ENCODE measurements at places on chromosomes 12 and 14.

GRCh38 chr12:91361864-91362263 is 179.2 kb upstream of the DCN start:
- no peak for DNase-seq

GRCh38 chr12:31620311-31620710 is 29.4 kb upstream of the DENND5B start:
- no peak for DNase-seq

- DNase-seq = no peak
These were observed 45.5 kb upstream of the BCL11B start for GRCh38 chr14:99317231-99318090.

DNA sequence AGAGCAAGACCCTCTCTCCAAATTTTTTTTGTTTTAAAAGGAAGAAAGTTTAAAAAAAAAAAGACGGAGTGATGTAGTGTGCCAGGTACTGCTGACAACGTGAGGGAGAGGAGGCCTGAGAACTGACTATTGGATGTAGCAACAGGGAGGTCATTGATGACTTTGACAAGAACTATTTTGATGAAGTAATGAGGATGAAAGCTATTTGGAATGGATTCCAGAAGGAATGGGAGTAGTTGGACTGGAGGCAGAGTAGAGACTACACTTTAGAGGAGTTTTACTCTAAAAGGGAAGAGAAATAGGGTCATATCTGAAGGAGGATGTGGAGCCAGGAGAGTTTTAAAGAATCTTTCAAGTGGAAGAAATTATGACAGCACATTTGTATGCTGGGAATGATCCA is 27.8 kb upstream of the SLC38A2 start:
- DNase-seq = no peak

GRCh38 chr12:122965851-122966742 is at the start of gene ABCB9:
ABCB9 (minus strand) TSS chr12:122966463; CDS start chr12:122960235, 6,228 bp downstream.
- peak; percentile 90 for DNase-seq

- DNase-seq = no peak
These were observed 72.5 kb downstream of the TSPAN11 start for GRCh38 chr12:30999011-30999410.

DNA sequence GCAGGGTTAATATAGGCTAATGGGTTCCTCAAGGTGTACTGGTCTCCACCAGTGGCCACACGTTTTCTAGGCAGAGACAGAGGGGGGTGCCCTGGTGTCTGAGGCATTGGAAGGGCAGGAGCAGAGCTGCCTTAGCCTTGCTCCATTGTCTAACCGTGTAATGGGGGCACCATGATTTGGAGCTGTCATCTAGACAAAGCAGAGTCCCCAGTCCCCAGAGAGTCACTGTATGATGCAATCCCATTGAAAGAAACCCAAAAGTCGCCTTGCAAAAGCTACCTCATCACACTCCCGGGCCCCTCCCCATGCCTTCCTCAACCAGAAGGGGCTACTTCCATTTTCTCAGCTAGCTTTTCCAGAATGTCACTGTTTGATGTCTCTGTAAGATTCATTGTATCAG is 487.1 kb downstream of the AACS start:
- DNase-seq = no peak

- DNase-seq = no peak
These were observed 101.9 kb downstream of the DACT1 start for GRCh38 chr14:58739674-58740073.

GRCh38 chr12:11595080-11595479 is 54.4 kb upstream of the ETV6 start:
- no peak for DNase-seq

- DNase-seq = no peak
These were observed 153.8 kb downstream of the BCL11B start for GRCh38 chr14:99118046-99118721.

DNA sequence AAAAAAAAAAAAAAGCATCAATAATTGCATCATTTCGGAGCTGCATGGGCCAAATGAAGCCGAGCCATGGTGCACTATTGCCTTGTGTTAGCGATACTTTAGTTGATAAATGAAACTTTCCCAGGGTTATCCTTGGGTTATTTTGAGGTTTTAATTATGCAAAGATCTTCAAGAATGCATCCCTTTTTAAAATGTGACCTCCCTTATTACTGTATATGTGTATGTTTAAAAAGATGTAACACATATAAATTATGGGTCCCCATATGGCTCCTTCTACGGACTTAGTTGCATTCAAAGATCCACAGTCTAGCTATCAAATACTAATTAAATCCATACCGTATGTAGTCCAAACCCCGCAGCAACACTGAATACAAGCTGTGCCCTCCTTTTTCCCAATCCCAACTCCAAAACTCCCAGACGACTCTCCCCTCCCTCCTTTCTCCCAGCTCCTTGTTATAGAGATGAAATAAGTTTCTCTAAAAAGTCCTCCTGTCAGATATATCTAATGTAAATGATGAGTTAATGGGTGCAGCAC is 129.3 kb upstream of the MAP1LC3B2 start:
- DNase-seq = no peak

DNA sequence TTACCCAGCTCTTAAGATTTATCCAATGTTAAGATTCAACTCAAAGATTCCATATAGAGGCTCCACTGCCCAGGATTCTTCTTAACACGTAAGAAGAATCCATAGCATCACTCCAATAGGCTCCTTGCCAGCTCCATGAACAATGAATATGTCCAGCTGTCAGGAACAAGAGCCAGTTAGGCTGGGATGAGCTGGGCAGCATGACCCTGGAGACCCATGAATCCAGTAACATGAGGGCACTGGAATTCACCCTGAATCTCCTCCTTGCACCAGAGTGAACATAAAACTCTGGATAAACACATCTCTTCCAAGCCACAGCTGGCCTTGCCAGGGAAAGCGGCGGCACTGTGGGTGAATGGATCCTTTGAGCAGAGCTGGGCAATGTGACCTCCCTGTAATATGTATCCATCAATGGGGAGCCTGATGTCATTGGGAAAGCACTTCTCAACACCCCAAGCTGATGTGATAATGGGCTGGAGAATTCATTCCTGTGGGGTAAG is 24.4 kb upstream of the TC2N start:
- no peak for DNase-seq

DNA sequence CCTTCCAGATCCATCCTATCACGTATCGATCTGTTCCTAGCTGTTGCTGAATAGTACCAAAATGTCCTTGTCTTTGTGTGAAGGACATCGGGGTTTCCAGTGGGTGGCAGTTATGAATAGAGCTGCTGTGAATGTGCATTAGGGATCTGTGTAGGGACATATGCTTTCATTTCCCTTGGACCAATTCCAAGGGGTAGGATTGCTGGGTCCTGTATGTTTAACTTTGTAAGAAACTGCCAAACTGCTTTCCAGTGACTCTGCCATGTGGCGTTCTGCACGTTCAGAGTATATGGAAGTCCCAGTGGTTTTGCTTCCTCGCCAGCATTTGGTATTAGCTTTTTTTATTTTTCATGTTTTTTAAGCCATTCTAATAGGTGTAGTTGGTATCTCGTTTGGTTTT is 28.6 kb downstream of the PACS2 start:
- DNase-seq = no peak

GRCh38 chr12:106358396-106359241 is 1.1 kb downstream of the POLR3B start:
- DNase-seq = no peak

DNA sequence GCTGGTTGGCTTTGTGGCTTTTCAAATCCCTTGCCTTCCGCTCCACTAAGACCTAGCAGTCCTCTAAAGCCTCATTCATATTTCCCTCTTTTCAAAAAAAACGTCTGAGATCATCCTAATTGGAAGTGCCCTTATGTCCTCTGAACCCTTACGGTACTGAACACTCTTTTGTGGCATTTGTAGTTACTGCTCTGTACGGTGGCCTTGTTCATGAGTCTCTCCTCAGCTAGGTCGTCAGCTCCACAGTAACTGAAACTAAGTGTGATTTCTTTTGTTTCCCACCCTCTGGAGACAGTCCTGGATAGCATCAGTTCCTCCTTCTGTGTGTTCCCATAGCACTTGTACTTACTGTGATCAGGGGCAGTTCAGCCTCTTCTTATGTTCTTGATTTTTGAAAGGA is 49.7 kb downstream of the DAAM1 start:
- DNase-seq = no peak

GRCh38 chr12:14275886-14276285 is 89.6 kb upstream of the ATF7IP start:
- no peak for DNase-seq

GRCh38 chr12:15982471-15982870 is 71.3 kb downstream of the DERA start:
- no peak for DNase-seq

GRCh38 chr12:52175371-52176350 is 16.2 kb downstream of the KRT80 start:
- no peak for DNase-seq

- DNase-seq = peak; percentile 24
These were observed 90.6 kb downstream of the PAPOLA start for GRCh38 chr14:96592591-96593386.

GRCh38 chr14:26719514-26719913 is 121.7 kb upstream of the NOVA1 start:
- DNase-seq = no peak

DNA sequence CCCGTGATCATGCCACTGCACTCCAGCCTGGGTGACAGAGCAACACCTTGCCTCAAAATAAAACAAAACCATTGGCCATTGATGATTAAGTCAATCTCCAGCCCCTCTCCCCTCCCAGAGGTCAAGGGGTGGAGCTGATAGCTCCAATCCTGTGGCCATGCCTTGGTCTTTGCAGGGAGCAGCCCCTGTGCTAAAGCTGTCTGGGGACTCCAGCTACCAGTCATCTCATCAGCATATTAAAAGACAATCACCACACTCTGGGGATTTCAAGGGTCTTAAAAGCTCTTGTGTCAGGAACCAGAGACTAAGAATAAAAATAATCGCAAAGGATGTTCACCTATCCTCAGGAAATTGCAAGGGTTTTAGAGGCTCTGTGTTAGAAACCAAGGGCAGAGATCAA is 30.6 kb downstream of the HCAR2 start:
- no peak for DNase-seq

DNA sequence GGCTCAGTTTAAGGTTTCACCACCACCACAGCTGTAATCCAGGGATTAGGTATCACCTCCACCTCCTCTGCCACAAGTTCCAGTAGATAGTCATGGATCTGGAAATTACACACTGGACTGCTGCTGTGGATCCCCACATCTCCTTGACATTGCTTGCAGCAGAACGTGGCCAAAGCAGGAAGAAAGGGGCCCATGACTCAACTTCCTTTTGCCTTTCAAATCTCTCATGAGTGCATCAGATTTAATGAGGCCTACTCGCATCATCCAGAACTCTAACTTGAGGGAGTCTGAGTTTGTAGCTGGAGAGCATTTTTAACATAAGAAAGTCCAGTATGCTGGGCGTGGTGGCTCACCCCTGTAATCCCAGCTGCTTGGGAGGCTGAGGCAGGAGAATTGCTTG is 29.2 kb upstream of the TMED10 start:
- DNase-seq = no peak

- no peak for DNase-seq
These were observed 3.8 kb upstream of the GZMH start for GRCh38 chr14:24613241-24613640.

- DNase-seq = no peak
These were observed 172.5 kb upstream of the ARID2 start for GRCh38 chr12:45557016-45557415.

DNA sequence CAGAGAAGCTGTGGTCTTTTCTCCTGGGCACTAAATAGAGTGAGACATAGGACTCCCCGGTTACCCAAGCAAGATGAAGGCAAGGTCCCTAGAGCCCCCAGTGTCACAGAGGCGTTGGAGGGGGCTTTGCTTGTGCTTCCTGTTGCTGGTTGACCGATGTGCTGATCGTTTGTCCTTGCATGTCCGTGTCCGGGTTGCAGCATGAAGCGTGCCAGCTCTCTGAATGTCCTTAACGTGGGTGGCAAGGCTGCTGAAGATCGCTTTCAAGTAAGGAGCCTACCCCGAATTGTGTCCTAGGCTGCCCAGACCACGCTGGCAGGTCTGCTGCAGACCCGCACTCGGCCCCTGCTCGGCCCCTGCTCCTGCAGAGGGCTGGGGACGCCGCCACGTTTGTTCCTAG is 23.1 kb downstream of the XRCC3 start:
- no peak for DNase-seq

GRCh38 chr12:48764521-48764920 is 24.4 kb downstream of the ADCY6 start:
- no peak for DNase-seq

- no peak for DNase-seq
These were observed 6.6 kb upstream of the NPFF start for GRCh38 chr12:53513712-53514410.

GRCh38 chr14:22598896-22599244 is 770 bp downstream of the ABHD4 start:
- DNase-seq = peak; percentile 7

DNA sequence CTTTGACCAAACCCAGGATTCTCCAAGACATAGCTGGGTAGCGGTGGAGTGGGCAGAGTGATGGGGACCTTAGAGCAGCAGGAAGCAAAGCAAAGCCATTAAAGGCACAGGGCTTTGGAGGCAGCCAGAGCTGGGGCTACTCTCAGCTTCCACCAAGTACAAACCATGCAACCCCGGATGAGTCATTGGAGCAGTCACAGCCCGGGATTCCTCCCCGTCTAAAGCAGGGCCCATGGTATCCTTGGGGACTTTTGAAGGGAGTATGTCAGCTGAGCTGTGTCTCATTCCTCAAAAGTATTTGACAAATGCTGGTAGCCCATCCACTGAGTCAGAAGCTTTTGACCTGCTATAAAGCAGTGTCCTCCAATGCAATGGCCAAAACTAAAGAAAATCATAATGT is 9.7 kb upstream of the IFI27 start:
- no peak for DNase-seq

DNA sequence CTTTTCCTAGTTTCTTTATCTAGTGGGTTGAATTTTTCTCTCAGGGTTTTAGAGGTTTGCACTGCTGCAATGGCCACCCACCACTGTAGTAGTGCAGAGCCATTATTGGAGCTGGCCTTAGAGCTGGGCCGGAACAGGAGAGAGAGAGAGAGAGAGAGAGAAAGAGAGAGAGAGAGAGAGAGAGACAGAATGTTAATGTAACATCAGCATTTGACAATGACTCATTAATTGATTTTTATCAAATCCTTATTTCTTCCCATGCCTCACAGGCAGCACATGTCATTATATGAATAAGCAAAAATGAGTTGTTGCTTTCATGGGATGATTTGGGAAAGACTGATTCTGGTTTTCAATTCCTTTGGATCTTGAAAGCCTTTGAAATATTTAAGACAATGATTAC is 76.3 kb upstream of the PPP4R3A start:
- DNase-seq = no peak

GRCh38 chr12:87165733-87166375 is 863.3 kb downstream of the C12orf50 start:
- no peak for DNase-seq

- no peak for DNase-seq
These were observed 91.5 kb downstream of the CPNE8 start for GRCh38 chr12:38813923-38814322.

GRCh38 chr14:71742485-71742884 is 189.7 kb upstream of the RGS6 start:
- DNase-seq = no peak

GRCh38 chr12:8947737-8948136 is 1.7 kb downstream of the M6PR start:
- DNase-seq = no peak

GRCh38 chr14:36339816-36340215 is 19.4 kb upstream of the MBIP start:
- no peak for DNase-seq

GRCh38 chr12:78494911-78495310 is 369.7 kb upstream of the SYT1 start:
- DNase-seq = no peak

Data from stimulated activated CD8-positive, alpha-beta memory T cell treated with anti-CD3 and anti-CD28 coated beads, Interleukin-2, amount 100 ng/mL, for 1 hour (primary cell).